Lower leg skin (tissue), 4 donors: ENCODE measurements at places on chromosomes 3 and 15. TPM values are rescaled to one million over a fixed set of nuclear protein-coding genes. Genes with fewer than 3 reads are reported as not detected.

GRCh38 chr3:39011191-39011736, 40.5 kb downstream of the SCN11A start:
- no peak for DNase-seq

- DNase-seq: no peak
Observed at GRCh38 chr3:27630885-27631284, 91.2 kb downstream of the EOMES start.

DNA sequence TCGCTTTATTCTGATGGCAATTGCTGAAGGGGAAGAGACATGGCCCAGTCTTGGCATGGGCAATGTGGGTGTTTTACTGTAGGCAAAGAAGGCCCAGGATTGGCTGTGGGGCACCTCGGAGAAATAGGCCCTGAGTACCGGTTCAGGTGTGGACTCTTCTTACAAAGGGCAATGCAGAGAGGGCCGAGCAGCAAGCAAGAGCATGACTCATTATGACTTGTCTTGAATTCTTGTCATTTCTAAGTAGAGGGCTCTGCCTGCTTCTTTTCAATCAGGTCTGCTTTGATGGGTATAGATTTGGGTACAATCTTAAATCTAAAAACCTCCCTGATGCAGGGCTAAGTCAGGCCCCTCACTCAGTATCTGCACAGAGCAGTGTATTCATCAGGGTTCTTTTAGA, 14.8 kb upstream of the BUB1B start:
- DNase-seq: no peak

DNA sequence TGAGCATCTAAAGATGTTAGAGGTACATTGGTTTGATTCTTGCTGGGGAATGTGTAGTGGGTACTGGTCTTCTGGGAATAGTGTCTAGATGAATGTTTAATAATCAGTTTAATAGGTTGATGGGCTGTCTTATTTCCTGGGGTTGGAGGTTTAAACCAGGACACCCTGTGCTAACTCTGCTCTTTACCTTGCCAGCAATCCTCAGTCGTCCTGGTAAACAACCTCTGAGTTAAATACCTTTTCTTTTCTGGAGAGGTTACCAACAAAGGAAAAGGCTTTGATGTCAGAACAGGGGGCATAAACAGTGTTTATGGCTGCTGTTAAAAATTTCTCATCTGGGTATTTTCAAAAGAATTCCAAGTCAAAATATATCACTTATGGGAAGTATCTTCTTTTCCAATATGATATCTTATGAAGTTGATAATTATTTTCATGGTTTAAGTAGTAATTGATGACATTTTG, 23.5 kb downstream of the MITF start:
- no peak for DNase-seq

- DNase-seq: no peak
Observed at GRCh38 chr15:51641490-51642130, 19.0 kb upstream of the DMXL2 start.

Gene DZIP1L
- total RNA-seq: 15.4 TPM

Gene TIMP4
- total RNA-seq: 16.5 TPM

- no peak for DNase-seq
Observed at GRCh38 chr3:72008226-72008996, 223.5 kb upstream of the PROK2 start.

- no peak for DNase-seq
Observed at GRCh38 chr3:131786386-131786785, 248.4 kb downstream of the CPNE4 start.

GRCh38 chr3:134258761-134259347, 8.2 kb upstream of the RYK start:
- no peak for DNase-seq

Gene ASB14
- total RNA-seq: not detected

Gene NPAP1
- not detected for total RNA-seq

GRCh38 chr15:45635191-45635638, 386 bp downstream of the SQOR start:
- peak; percentile 94 for DNase-seq

- DNase-seq: no peak
Observed at GRCh38 chr3:157373783-157374182, 62.9 kb upstream of the PTX3 start.

DNA sequence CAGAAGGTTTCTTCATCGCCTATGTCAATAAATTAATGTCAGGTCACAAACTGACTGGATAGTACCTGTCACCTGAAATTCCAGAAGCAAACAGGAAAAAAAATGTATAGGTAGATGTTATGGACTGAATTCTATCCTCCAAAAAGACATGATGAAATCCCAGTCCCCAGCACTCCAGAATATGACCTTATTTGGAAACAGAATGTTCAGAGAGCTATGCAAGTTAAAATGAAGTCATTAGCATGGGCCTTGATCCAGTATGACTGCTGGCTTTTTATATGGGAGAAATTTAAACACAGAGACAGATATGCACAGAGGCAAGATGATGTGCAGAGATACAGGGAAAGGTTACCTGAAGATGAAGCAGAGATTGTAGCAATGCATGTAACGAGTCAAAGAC, 953.4 kb downstream of the ZPLD1 start:
- DNase-seq: no peak

DNA sequence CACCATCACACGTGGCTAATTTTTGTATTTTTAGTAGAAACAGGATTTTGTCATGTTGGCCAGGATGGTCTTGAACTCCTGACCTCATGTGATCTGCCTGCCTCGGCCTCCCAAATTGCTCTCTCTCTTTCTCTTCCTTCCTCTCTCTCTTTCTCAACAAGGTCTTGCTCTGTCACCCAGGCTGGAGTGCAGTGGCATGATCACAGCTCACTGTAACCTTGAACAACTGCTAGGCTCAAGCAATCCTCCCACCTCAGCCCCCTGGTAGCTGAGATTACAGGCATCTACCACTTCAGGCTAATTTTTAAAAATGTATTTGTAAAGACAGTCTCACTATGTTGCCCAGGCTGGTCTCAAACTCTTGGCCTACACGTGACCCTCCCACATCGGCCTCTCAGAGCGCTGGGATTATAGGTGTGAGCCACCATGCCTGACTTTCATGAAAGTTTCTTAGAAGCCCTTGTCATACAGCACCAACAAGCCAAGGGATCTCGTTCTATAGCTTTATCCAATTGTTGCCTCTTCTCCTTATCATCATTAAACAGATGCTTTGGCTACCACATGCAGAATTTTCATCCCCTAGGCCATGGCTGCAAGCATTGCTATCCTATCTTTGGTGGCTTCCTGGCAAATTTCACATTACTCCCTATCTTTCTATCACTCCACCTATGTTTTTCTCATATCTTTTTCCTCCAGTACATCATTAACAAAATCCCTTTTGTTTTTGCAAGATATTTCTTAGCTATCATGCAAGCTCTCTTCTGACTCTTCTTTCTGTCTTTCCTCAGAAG, 5.7 kb downstream of the CCDC32 start:
- no peak for DNase-seq

DNA sequence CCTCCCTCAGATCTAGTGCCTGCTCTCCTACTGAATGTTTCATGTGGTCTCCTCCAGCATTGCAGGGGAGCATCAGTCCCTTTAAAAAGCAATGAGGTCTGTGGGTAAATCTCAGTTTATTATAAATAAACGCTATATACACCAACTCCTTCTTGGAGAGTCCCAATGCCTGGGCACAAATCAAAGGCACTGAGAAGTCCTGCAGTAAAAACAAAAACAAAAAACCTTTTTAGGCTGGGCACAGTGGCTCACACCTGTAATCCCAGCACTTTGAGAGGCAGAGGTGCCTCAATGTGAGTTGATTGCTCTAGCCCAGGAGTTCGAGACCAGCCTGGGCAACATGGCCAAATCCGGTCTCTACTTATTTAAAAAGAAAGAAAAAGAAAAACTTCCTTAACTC, 45.0 kb downstream of the ACAN start:
- no peak for DNase-seq

- no peak for DNase-seq
Observed at GRCh38 chr3:70748593-70748992, 436.2 kb upstream of the MDFIC2 start.

DNA sequence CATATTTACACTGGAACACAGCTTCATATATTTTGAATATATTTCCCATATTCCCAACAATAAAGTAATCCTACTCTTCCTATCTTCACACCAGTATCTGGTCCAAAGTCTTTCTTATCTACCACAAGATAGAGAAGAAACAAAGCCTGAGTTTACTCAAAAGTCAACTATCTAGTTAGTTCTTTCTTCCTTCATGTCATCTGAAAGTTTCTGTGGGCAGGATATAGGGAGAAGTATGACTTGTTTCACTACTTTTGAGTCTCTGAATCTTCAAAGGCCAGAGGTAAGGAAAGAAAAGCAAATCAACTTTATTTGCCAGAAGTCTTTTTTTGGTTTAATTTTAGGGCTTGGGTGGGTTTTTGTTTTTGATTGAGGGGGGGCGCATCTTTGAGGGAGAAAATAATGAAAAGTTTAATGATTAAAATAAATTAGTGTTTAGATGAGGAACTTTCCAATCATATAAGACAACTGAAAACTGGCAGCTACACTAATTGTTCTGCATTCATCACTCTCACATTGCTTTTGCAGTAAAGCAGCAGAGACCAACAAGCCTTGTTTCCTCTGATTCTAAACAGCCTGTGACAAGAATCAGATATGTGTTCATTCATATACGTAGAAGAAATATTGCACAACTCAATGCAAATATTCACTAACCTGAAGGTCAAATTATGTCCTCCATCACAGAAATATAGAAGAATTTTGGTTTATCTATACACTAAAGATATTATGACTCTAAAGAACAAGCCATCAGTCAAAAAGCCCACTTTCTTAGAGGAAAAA, 421.4 kb downstream of the SHQ1 start:
- DNase-seq: no peak

DNA sequence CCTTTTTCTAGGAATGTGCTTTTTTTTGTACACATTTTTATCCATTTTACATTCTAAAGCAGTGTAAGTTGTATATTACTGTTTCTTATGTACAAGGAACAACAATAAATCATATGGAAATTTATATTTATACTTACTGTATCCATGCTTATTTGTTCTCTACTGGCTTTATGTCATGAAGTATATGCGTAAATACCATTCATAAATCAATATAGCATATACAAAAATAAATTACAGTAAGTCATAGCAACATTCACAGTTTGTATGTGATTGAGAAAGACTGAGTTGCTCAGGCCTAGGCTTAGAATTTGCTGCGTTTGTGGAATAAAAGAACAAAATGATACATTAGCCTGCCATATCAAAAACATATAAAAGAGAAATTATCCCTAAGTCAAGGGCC, 16.5 kb downstream of the THBS1 start:
- no peak for DNase-seq

GRCh38 chr3:69357196-69357595, 28.7 kb downstream of the FRMD4B start:
- no peak for DNase-seq

Gene P2RY1
- total RNA-seq: 18.0 TPM

DNA sequence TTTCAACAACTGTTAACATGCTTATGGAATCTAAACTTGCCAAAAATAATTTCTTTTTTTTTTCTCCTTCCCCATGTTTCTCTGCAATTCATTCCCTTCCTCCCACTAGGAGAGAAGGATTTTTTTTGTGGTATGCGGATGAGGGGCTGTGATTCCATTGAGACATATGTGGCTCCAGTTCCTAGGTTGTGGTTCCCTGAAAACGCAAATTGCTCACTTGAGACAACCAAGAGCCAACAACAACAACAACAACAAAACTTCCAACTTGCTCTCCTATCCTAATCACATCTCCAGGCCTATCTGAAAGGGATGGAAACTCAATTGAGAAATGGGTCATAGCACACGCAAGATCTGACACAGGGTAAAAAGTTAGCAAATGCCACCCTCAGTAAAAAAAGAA, 406.5 kb upstream of the TGFBR2 start:
- DNase-seq: no peak

Gene CCDC80
- 10.3 TPM for total RNA-seq

DNA sequence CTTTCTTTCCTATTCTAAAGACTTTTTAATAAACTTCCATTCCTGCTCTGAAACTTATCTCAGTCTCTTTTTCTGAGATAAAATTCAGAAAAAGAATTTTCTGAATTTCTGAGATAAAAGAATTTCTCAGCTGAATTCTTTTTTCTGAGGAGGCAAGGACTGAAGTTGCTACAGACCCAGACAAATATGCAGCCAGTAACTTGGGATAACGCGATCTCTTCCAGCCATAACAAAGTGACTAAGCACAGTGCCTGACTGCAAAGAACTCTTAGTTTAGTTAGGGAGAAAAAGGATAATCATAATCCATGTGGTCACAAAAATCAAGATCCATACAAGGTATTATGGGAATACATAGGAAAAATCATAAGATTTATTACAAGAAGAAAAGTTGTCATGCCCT, 222.0 kb upstream of the GAP43 start:
- DNase-seq: no peak

DNA sequence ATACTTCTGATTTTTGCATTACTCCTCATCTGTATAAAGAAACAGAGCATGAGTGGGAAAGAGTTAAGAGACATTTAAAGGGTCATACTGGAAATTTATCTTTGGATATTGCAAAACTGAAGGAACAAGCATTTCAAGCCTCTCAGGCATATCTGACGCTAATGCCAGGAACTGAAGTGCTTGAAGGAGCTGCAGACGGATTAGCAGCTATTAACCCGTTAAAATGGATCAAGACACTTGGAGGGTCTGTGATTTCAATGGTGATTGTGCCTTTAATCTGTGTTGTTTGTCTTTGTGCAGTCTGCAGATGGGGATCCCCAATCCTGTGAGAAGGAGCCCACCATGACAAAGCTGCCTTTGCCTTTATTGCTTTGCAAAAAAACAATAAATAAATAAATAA, 202.5 kb upstream of the UBE3A start:
- DNase-seq: no peak

DNA sequence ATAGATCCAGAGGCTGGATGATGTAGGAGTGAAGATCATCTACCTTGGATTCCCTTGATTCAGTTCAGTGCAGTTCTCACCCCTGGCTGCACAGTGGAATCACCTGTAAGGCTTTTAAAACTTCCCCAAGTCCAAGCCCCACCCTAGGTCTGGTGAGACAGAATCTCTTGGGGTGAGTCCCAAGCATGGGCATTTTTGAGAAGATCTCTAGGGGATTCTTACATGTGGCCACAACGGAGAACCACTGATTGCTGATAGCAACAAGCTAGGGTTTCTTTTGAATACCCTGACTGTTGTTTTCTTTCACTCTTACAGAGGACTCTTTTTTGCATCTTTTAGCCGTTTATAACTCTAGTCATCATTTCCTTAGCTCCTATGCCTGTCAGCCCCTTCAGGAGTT, 204.9 kb upstream of the RASGRP1 start:
- DNase-seq: no peak

Gene DNAJB8
- not detected for total RNA-seq

- DNase-seq: no peak
Observed at GRCh38 chr15:75712668-75713337, at the start of gene CSPG4. TSS of gene CSPG4 (minus strand) at chr15:75712848. CDS start at chr15:75712755, 93 bp downstream.

Gene NR2E3
- total RNA-seq: not detected

GRCh38 chr15:70101459-70102113, 3.9 kb upstream of the TLE3 start:
- DNase-seq: no peak

Gene C3orf33
- total RNA-seq: 1.6 TPM
